Hematopoietic multipotent progenitor cell (in vitro differentiated cells): ENCODE measurements at places on chromosomes 6 and 20. TPM values are rescaled to one million over a fixed set of nuclear protein-coding genes. Genes with fewer than 3 reads are reported as not detected.
A peak's percentile ranks its signal among the peaks of the same experiment; 100 is the strongest.

DDO gene
- total RNA-seq, result 4.6 TPM

KCNS1 gene
- total RNA-seq, result 0.54 TPM

ZNF217 gene
- total RNA-seq, result 26.7 TPM

GNRH2 gene
- 0.54 TPM for total RNA-seq

HLA-DRA gene
- 969 TPM for total RNA-seq

CASS4 gene
- total RNA-seq, result 4.0 TPM

SPATS1 gene
- total RNA-seq, result not detected

NKX2-2 gene
- not detected for total RNA-seq

ENPP1 gene
- total RNA-seq, result under 0.01 TPM

RWDD2A gene
- 0.81 TPM for total RNA-seq

ABHD16B gene
- total RNA-seq, result 0.27 TPM

FABP7 gene
- not detected for total RNA-seq

DNA sequence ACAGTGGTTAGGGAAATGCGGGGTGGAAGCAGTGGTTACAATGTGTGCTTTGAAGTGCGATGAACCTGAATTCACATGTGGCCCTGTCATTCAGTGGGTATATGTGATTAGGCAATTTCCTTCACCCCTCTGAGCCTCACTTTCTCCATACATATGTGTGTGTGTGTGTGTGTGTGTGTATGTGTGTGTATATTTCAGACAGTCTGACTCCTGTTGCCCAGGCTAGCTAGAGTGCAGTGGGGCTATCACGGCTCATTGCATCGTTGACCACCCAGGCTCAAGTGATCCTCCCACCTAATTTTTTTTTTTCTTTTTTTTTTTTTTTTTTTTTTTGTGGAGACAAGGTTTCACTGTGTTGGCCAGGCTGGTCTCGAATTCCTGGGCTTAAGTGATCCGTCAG, 6.3 kb downstream of the PPP1R14C start:
- no peak for DNase-seq

DNA sequence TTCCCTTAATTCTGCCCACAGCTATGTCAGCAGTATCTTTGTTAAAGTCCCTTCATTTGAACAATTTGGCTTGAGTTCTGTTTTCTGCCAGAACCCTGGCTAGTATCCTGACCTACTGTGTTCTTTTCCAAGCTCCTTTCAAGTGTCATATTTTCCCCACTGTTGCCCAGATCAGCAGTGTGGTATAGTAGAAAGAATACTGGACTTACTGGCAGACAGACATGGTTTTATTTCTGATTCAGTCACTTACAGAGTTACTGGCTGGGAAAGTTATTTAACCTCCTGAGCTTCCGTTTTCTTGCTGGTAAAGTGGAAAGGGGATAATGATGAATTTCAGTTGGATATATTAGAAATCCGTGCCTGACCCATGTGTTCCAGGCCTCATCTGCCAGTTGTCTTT, 39.8 kb upstream of the RAB23 start:
- DNase-seq, result no peak

DNA sequence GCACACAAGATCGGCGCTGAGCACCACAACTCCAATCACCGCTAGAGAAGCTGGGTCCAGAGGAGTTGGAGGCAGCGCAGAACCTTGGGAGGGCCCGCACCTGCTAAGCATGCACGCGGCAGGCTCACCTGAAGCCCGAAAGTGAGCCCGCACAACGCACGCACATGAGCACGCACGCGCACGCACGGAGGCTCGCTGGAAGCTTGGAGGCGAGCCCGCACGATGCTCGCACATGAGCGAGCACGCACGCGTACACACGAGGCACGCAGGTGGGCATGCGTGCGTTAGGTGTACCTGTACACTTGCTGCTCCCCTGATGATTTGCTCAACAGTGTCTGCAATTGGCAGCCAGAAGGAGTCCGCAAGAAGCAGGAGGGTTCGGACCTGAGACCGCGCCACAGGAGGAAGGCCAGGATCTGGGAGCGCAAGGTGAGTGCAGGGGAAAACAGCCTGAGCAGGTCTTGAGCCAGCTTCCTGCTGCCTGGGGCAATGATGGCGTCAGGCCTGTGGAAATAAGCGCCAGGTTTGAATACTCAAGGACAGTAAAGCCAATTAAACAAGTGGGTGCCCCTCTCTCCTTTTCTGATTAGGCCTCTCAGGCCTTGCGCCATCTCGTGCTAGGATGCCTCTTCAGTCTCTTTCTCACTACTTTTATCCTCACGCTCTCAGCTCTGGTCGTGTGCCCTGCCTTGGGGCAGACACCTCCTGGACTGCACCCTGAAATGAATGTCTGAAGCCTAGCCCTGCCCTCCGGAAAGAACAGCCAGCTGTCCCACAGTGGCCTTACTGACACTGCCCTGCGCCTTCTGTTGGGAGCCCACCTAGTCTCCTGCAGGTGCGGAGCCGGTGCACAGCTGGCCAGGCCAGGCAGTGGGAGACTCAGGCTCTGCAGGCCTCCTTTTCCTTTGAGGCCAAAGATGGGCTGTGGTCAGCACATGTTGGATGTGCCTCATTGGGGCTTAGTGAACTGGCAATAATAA, 340.4 kb downstream of the CDC5L start:
- no peak for DNase-seq

- DNase-seq, result peak; percentile 58
Measured at GRCh38 chr6:27547157-27548075, 74.5 kb upstream of the ZNF184 start.

GRCh38 chr20:33305589-33306057, 22.6 kb downstream of the BPIFB1 start:
- DNase-seq, result no peak

- DNase-seq, result no peak
Measured at GRCh38 chr6:48476257-48476656, 365.3 kb upstream of the PTCHD4 start.

GRCh38 chr6:34223956-34224940, 12.4 kb upstream of the HMGA1 start:
- peak; percentile 98 for DNase-seq

DNA sequence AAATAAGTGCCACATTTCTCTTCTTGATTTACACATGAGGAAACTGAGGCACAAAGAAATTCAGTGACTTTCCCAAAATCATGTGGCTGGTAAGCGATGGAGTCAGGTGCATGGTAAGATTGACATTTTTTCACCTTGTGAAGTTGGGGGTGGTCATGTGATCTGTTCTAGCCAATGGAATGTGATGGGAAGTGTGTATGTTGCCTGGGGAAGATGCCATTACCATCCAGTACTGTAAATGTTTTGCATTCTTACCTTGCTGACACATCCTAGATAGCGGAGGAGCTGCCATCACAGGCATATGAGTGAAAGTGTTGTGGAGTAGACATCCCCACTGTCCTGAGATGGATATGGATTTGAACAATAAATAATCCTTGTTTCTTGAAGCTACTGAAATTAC, 499.6 kb upstream of the SULF2 start:
- no peak for DNase-seq

- DNase-seq, result no peak
Measured at GRCh38 chr20:23867152-23867776, 12.3 kb downstream of the CST5 start.

DNA sequence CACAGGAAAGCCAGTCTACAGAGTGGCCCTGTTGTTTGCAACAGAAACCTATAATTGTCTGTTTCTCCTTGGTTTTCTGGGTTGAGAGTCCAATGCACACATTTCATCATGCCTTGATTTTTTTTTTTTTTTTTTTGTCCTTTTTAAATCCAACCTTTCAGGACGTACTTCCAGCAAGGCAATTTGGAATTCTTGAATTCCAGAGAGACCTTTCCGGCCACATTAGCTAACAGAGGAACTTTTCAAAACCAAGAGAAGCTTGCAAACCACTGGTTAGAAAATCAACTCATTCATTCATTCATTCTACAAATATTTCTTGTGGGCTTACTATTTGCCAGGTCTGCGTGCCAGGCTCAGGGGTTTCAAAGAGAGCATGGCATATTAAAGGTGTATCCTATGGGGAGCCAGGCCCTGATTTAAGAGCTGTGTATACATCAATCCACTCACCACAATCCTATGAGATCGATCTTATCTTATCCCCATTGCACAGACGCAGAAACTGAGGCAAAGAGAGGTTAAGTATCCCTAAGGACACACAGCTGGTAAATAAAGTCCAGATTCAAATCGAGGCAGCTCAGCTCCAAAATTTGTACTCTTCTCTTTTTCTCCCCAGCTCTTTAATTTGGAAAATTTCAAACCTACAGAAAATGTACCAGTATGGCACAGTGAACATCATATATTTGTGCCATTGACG, 43.0 kb downstream of the EYA2 start:
- DNase-seq, result no peak

DNA sequence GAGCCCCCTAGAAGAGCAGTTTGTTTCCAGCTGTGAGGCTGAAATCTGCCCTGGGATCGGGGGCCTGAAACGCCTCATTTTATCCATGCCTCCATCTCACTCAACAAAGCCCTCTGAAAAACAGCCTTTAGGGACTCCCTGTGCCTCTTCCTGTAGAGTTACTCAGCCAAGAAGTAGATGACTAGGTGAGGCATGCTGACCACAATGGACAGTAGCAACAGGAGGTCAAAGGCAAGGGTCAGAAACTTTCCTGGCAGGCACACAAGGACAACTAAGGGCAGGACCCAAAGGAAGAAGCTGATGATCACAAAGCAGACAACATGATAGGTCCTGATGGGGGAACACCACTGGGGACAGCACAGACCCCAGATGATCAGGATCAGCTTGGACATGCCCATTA, 12.8 kb downstream of the MAS1L start:
- no peak for DNase-seq

DNA sequence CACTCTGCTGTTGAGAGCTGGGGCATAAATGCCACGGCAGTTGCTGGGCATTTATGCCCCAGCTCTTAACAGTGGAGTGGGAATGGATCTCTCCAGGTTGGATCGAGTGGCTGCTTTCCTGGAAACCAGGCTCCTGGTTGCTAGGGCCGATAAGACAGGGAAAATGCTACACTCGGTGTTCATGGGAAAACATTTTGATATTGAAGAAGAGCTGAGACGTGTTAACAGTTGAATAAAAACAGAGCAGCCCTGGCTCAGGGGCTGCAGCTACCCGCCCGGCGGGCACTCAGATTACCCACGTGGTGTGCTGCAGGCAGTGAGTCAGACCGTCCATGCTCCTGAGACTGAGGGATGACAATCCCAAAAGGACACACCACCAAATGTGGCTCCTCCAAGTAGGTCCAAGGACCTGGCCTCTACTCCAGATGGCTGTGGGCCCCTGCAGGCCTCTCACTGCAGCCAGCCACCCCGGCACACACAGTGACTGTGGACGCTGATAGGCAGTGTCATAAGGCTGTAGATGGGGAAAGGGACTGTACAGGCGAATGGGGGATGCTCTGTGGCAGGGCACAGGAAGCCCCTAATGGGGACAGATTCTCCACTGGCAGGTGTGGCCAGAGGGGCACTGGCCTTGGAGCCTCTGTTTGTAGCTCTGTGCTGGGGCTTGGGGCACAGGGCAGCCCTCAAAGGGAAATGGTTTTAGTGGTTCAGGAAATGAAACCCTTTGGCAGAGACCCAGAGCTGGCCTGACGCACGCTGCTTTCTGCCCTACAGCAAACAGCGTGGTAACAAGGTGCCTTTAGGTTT, 237.8 kb downstream of the LY86 start:
- DNase-seq, result no peak

DNA sequence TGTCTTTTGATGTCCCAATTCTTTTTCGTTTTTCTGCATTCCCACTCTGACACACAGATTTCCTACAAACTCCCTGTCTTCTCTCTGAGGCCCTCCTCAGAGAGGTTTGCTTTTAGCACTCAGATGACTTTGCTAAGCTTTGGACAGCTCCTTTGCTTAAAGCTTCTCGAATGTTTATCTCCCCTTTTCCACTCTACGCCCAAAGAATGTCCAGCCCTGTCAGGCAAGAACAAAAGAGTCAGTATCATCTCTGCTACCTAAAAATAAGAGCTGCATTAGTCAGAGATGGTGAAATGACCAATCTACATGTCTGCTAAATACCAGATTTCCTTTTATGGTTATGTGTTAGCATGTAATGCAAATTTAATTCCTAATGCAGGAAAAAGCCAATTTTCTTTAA, 56.8 kb downstream of the PREP start:
- DNase-seq, result no peak

DNA sequence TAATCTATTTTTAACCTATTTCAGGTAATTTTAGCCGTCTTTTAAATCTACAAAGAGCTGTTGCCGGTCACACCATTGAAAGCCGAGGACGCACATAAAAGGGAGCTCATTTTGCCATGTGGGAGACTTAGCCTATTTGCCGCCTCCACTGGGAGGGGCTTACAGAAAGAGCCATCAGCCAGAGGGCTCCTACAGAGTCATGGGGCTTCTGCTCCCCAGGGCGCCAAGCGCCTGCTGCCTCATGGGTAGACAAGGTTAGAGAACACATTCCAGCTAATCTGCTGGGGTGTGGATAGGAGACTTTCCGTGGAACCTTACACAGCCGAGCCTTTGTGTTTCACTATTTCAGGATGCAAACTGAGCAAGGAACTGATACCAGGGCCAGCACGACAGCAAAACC, 12.6 kb downstream of the PCMTD2 start:
- DNase-seq, result no peak

- no peak for DNase-seq
Measured at GRCh38 chr6:31765910-31766794, 3.7 kb downstream of the SAPCD1 start.

GRCh38 chr6:11802886-11803590, 24.4 kb upstream of the ADTRP start:
- no peak for DNase-seq

DNA sequence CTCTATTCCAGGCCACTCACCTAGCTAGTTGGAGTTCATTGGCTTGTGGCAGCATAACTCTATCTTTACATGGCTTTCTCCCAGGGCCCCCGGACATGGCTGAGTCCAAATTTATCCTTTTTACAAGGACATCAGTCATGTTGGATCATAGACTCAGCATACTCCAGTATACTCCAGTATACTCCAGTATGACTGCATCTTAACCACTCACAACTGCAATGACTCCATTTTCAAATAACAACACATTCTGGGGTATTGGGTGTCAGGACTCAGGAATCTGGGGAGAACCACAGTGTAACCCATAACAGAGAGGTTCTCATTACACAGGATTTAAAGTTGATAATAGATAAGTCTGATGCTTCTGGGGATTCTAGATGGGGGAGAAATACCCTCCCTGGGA, 53.8 kb upstream of the TSHZ2 start:
- no peak for DNase-seq

DNA sequence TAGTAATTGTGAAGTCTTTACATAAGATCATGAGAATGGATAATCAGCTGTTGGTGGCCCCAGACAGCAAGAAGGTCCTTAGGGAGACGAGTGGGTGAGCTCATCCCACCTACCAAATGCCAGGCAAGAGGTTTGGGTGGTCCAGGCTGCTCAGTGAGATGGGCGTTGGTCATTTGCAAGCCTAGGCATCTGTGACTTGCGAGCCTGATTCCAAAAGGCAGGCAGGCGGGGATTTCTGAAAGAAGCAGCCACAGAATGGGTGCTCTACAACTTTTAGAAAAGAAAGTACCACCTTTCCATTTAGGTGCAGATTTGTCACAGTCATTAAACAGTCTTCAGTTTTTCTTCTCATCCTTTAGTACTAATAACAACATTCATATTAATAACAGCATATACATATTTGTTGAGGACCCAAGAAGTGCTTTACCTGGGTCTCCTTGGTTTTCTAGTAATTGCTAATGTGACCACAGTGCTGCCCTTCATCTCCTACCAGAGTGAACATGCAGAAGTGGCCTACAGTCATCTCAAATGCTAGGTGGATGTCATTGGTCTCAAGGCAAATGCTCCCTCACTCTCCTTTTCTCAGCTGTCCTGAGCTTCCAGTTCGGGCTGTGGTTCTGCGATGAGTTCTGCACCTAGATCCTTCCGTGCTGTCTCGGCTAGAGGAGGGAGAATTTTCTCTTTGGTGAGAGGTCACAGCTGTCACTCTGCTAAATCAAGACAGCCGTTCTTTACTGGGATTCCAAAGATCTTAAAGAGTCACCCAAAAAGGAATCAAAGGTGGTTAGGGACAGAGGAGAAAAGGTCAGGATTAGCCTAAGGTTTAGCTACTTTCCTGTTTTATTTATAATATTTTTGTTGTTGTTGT, 2.7 kb downstream of the WRNIP1 start:
- no peak for DNase-seq
